ENCODE measurements at places on chromosomes 7 and 10.

GRCh38 chr7:144439717-144440205 is 36.3 kb upstream of the NOBOX start:
- no peak for DNase-seq

GRCh38 chr7:24701261-24702235 is 55.7 kb downstream of the GSDME start:
- no peak for DNase-seq

- no peak for DNase-seq
These were observed 34.9 kb downstream of the COA1 start for GRCh38 chr7:43694399-43694748.

GRCh38 chr10:105243381-105243780 is 602.3 kb downstream of the SORCS3 start:
- DNase-seq = no peak

DNA sequence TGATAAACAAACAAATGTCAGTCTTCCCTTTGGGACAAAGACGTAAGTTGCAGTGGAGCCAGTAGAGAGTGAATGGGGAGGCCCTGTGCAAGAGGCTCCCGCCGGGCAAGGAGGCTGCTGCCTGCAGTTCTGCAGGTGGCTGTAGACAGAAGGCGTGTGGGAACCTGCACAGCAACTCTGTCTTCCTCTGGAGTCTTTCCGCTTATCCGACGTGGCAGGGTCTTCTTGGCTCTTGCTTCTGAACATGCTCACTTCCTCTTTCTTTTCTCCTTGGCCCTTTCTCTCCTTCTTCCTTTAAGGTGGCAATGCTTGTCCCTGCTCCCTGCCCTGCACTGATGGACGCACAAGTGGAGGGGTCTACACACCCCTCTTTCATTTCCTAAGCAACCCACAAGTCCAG is 122.5 kb downstream of the HIPK2 start:
- DNase-seq = no peak
